SJCRH30 (cell line): ENCODE measurements at places on chromosomes 11 and 22. TPM values are rescaled to one million over a fixed set of nuclear protein-coding genes. Genes with fewer than 3 reads are reported as not detected.

- H3K27ac ChIP-seq: no peak overlapping the region
- no peaks in the 10 kb centered on the region for H3K36me3 ChIP-seq
- peaks cover 6% of the 10 kb centered on the region; the same call in 1 of the 2 replicates for H3K27me3 ChIP-seq
- peak overlapping the region; percentile 60 for H3K4me3 ChIP-seq
Measured at GRCh38 chr11:45885921-45886721, 670 bp downstream of the MAPK8IP1 start.

GRCh38 chr22:39839917-39840510 is 53.5 kb downstream of the ENTHD1 start:
- H3K27ac ChIP-seq: no peak overlapping the region
- H3K4me1 ChIP-seq: no peaks in the 10 kb centered on the region
- DNase-seq: no peak
- H3K4me3 ChIP-seq: no peak overlapping the region
- no peaks in the 10 kb centered on the region for H3K36me3 ChIP-seq
- no peaks in the 10 kb centered on the region for H3K27me3 ChIP-seq

- H3K27me3 ChIP-seq: no peaks in the 10 kb centered on the region
- peaks cover 4% of the 10 kb centered on the region; the same call in 1 of the 2 replicates for H3K36me3 ChIP-seq
- H3K27ac ChIP-seq: no peak overlapping the region
- no peak overlapping the region for H3K4me3 ChIP-seq
Measured at GRCh38 chr11:19785265-19785664, 72.6 kb downstream of the NAV2 start.

DNA sequence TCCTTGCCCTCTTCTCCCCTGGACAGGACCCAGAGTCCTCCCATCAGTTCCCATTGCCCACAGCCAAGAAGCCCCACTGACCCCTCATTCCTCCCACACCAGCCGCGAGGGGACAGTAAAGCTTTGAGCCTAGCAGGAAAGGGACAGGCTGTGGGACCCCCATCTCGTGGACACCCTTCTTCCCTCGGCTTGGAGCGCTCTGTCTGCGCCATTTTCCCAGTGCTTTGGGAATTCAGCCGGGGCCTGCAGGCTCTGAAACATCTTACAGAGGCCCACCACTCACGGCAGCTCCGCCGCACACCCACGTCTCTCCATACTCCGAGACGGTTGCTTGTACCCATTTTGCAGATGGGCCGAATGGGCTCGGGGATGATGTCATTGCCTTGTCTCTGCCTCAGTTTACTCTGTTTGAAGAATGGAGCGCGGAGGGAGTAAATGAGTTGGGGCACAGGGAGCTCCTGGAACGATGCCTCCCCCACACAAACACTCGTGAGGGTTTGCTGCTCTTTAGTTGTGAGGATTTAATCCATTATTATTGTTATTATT is 447.7 kb downstream of the TBC1D22A start:
- no peaks in the 10 kb centered on the region for H3K27me3 ChIP-seq
- no peak overlapping the region for H3K4me3 ChIP-seq
- H3K4me1 ChIP-seq: no peaks in the 10 kb centered on the region
- no peak for DNase-seq
- H3K36me3 ChIP-seq: no peaks in the 10 kb centered on the region
- no peak overlapping the region for H3K27ac ChIP-seq

- H3K36me3 ChIP-seq: no peaks in the 10 kb centered on the region
- no peak overlapping the region for H3K4me3 ChIP-seq
- no peak overlapping the region for H3K27ac ChIP-seq
- H3K27me3 ChIP-seq: no peaks in the 10 kb centered on the region
- H3K4me1 ChIP-seq: no peaks in the 10 kb centered on the region; the same call in 1 of the 2 replicates
Measured at GRCh38 chr11:13339195-13340153, 61.9 kb downstream of the BMAL1 start.

- H3K27ac ChIP-seq: no peak overlapping the region
- H3K4me1 ChIP-seq: no peaks in the 10 kb centered on the region
- no peaks in the 10 kb centered on the region for H3K27me3 ChIP-seq
- no peak for DNase-seq
- no peaks in the 10 kb centered on the region for H3K36me3 ChIP-seq
- H3K4me3 ChIP-seq: no peak overlapping the region
Measured at GRCh38 chr11:96169250-96169649, 173.7 kb downstream of the MAML2 start.

- H3K27ac ChIP-seq: no peak overlapping the region
- DNase-seq: no peak
Measured at GRCh38 chr22:35910003-35910769, 118.4 kb downstream of the RBFOX2 start.

DNA sequence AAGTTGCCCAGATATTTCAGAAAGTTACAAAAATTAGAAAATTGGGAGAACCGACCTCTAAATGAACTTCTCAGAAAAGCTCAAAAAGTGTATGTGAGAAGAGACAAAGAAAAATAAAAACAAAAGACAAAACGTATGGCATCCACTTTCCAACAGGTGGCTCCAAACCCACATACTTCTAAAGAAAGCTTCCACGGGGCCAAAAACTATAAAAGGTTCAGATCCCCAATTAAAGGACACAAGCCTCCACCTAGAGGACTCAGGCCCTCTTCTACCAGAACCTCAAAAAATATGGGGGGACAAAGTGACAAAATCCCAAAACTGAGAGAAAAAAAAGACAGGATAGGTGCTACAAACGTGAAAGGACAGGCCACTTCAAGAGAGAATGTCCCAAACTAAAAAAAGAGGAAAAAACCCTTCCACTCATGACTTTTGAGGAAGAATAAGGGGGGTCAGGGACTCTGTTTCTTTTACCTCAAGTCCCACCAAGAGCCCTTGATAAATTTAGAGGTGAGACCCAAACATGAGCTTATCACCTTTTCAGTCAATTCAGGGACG is 8.8 kb downstream of the SCGB2A1 start:
- no peak for DNase-seq
- no peaks in the 10 kb centered on the region for H3K4me1 ChIP-seq
- peaks cover 11% of the 10 kb centered on the region for H3K27me3 ChIP-seq
- H3K36me3 ChIP-seq: no peaks in the 10 kb centered on the region
- no peak overlapping the region for H3K4me3 ChIP-seq
- no peak overlapping the region for H3K27ac ChIP-seq

GRCh38 chr22:21697880-21698279 is 32.1 kb downstream of the PPIL2 start:
- no peak for DNase-seq
- peaks cover 9% of the 10 kb centered on the region; the same call in 1 of the 2 replicates for H3K4me1 ChIP-seq
- H3K27ac ChIP-seq: no peak overlapping the region
- peaks cover 6% of the 10 kb centered on the region; the same call in 1 of the 2 replicates for H3K36me3 ChIP-seq

The DNAJB7 gene
- not detected in 2 replicates for total RNA-seq

The CCDC87 gene
- 0.23 and 0.43 TPM in 2 replicates for total RNA-seq

The NRIP3 gene
- total RNA-seq: 10.1 and 13.2 TPM in 2 replicates

The OR8D4 gene
- not detected in 2 replicates for total RNA-seq

The KCNK4 gene
- total RNA-seq: not detected in 2 replicates

The ZNF280B gene
- total RNA-seq: 0.18 and 0.24 TPM in 2 replicates
